Activated T-helper 2 cell treated with anti-CD3 and anti-CD28 coated beads, Interferon-gamma antibody, Interleukin-2, Interleukin-4, amounts not matched to agents 10 μg/mL and 5 μg/mL and 100 μg/mL, durations not matched to agents 14 hours and 24 hours and 36 hours (primary cell): ENCODE measurements at places on chromosomes 1 and 21.

- no peak for DNase-seq
Observed at GRCh38 chr1:106791041-106791440, 265.4 kb upstream of the PRMT6 start.

DNA sequence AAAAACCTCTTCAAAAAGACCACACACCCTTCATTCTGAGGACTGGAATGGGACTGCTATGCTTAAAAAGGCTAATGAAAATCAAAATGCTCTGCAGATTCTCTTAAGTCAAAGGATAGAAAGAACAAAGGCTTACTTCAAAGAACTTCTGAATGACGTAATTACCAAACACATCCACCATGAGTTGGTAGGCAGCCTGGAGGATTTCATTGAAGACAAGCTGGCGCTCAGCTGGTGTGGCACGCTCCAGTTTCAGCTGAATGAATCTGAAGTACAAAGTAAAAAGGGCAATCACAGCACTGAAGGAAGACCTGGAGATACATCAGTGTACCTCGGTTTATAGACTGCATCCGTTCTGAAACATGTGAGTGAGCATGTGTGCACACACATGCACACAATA, 43.5 kb upstream of the SDC3 start:
- DNase-seq = no peak

GRCh38 chr1:161098210-161099068, at the start of gene KLHDC9:
Gene KLHDC9, plus strand, starts transcription at chr1:161098361. Its CDS starts 175 bp downstream, at chr1:161098536.
- DNase-seq = peak; percentile 63

- no peak for DNase-seq
Observed at GRCh38 chr21:34612056-34612455, 2.9 kb downstream of the RCAN1 start.

- DNase-seq = no peak
Observed at GRCh38 chr1:234093741-234094140, 189.3 kb downstream of the SLC35F3 start.

DNA sequence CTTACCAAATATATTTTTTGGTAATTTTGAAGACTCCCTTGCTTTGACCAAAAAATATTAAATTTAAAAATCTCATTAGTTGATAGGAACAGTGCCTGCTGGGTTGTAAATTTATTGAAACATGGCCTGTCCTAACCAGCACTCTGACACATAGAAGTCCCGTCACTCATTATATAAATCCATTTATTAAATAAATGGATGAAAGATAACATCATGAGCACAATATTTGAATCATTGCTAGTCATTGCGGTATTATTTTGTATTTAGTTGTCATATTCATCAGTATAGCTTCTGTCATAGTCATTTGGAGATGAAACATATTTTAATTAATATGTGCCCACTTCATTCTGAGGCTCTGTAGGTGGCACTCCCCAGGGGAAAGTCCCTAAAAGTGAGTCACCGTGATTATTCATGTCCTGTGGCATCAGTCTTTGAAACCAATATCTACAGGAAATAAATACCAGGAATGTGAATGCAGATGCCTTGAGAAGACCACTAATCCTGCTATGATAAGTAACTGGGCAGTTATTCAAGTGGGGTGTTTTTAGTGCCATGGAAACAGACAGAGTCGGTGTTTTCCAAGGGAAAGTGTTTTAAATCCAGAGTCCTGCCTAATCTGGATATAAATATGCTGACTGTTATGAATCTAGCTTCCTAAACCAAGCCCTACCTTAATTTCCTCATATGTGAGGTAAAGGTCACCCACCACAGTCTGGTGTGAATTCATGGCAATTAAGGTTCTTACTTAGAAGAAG, 302.0 kb downstream of the DUSP10 start:
- DNase-seq = no peak
